Tibial nerve (tissue), 4 donors: ENCODE measurements at places on chromosomes 4 and X. TPM values are rescaled to one million over a fixed set of nuclear protein-coding genes. Genes with fewer than 3 reads are reported as not detected.

The HMX1 gene
- 0.21 TPM for total RNA-seq

The TET2 gene
- total RNA-seq: 29.1 TPM

The SH2D1A gene
- total RNA-seq: not detected

The PFKFB1 gene
- 9.2 TPM for total RNA-seq

The ANOS1 gene
- 10.8 TPM for total RNA-seq

The COX18 gene
- 24.5 TPM for total RNA-seq

The CNOT6L gene
- 23.2 TPM for total RNA-seq

The SPANXN3 gene
- not detected for total RNA-seq

The MAGEH1 gene
- total RNA-seq: 42.9 TPM

The NAP1L2 gene
- 5.2 TPM for total RNA-seq

The ASMTL gene
- 46.5 TPM for total RNA-seq

The PHOX2B gene
- not detected for total RNA-seq

The RS1 gene
- not detected for total RNA-seq
